ENCODE measurements at places on chromosomes 2 and 18. TPM values are rescaled to one million over a fixed set of nuclear protein-coding genes. Genes with fewer than 3 reads are reported as not detected.

Gene ST6GAL2
- 0.95 TPM for total RNA-seq

Gene TFCP2L1
- total RNA-seq: 36.1 TPM

Gene HJURP
- total RNA-seq: 2.0 TPM

DNA sequence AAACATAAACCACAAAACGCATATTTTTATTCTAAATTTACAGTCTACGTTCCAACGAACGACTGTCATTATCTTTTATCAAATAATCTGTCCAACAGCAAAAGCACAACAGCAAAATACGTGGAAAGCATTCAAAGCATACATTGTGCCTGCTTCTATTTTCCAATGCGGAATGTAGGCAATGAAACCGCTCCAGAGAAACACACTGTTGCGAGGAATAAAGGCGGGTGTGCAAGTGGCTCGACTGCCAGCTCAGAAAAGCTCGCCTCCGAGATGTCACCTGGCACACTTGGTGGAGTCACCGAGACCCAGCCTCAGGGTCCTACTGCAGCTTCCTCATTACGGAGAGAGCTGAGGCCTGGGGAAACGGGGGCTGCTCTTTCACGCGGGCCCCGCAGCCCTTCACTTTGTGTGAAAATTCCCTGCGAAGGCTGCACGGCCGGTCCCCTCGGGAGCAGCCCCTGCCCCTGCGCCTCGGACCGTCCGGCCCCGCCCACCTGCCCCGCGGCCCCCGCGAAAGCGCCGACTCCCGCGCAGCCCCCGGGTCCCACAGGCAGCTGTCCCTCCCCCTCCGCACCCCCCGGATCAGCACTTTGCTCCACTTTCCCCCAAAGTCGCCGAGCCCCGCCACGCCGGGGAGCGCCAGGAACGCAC lies 752 bp downstream of the MGAT4A start:
- H3K4me1 ChIP-seq: no peaks in the 10 kb centered on the region
- peak; percentile 64 for DNase-seq
- H3K27ac ChIP-seq: peak overlapping the region; percentile 94
- H3K36me3 ChIP-seq: peaks cover 3% of the 10 kb centered on the region
- H3K4me3 ChIP-seq: peak overlapping the region; percentile 89

DNA sequence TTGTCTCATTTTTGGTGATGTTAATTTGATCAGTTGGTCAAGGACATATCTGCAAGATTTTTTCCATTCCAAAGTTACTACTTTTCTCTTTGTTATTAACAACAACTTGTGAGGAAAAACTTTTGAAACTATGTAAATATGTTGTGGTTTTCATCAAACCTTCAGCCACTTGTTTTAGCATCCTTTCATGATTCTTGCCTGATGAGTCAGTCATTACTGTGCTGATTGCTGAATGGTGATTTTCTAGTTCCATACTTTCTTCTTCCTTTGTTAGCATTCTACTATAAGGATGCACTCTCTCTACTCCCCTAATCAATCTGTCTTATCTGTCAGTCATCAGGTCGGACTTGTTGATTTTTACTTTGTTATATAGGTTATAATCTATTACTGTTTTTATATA lies 10.9 kb downstream of the TMEM87B start:
- H3K4me1 ChIP-seq: no peaks in the 10 kb centered on the region
- no peak overlapping the region for H3K27ac ChIP-seq
- no peak overlapping the region for H3K4me3 ChIP-seq
- no peaks in the 10 kb centered on the region for H3K27me3 ChIP-seq
- DNase-seq: no peak

DNA sequence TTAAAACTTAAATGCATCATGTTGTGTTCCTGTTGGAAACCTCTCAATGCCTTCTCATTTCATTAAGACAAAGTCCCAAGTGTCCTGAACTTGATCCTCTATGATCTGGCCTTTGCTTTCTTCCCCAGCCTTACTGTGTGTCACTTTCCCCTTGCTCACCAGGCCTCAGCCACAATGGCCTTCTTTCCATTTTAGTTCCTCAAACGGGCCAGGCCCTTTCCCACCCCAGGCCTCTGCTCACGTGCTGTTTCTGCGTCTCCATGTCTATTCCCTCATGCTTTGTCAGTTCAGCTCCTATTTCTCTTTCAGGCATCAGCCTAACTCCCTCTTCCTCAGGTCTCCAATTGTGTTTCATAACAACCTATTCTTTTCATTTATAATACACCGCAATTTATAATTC lies 19.5 kb downstream of the CXCR4 start:
- H3K27ac ChIP-seq: no peak overlapping the region
- H3K36me3 ChIP-seq: no peaks in the 10 kb centered on the region
- H3K4me3 ChIP-seq: no peak overlapping the region
- H3K4me1 ChIP-seq: no peaks in the 10 kb centered on the region

- no peaks in the 10 kb centered on the region for H3K4me1 ChIP-seq
- peak; percentile 58 for DNase-seq
- no peak overlapping the region for H3K27ac ChIP-seq
- H3K36me3 ChIP-seq: no peaks in the 10 kb centered on the region
Measured at GRCh38 chr2:127591221-127591923, 54.6 kb upstream of the GPR17 start.

DNA sequence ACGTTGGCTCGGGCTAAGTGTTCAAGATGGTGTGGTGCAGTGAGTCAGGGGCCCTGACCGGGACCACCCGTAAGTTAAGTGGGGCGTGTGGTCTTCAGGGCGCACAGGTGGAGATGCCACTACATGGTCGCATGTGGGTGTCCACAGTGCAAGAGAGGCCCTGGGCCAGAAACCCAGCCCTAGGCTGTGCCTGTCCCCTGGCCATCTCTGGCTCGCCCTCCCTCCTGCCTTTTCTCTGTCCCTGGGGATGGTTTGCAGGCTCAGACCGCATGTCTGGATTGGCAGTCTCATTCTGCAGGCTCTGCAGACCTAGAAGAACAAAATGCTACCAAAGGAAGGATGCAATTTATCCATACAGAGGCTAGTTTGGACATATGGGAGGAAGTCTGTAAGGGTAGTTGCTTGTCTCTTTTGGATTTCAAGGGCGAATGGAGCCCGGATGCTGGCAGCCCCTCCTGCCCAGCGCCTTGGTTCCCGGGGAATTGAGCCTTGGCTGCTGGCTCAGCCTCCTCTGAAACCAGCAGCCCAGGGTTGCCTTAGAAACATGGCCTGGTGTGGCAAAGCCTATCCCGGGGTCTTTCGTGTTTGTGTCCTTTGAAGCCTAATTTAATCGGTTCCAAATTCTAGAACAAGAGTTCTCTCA lies 417.5 kb upstream of the HS6ST1 start:
- no peak overlapping the region for H3K27ac ChIP-seq
- H3K27me3 ChIP-seq: no peaks in the 10 kb centered on the region
- no peak overlapping the region for H3K4me3 ChIP-seq
- no peaks in the 10 kb centered on the region for H3K36me3 ChIP-seq

- H3K4me1 ChIP-seq: no peaks in the 10 kb centered on the region
- no peak for DNase-seq
- H3K27ac ChIP-seq: no peak overlapping the region
Measured at GRCh38 chr2:221480821-221481220, 91.3 kb downstream of the EPHA4 start.

DNA sequence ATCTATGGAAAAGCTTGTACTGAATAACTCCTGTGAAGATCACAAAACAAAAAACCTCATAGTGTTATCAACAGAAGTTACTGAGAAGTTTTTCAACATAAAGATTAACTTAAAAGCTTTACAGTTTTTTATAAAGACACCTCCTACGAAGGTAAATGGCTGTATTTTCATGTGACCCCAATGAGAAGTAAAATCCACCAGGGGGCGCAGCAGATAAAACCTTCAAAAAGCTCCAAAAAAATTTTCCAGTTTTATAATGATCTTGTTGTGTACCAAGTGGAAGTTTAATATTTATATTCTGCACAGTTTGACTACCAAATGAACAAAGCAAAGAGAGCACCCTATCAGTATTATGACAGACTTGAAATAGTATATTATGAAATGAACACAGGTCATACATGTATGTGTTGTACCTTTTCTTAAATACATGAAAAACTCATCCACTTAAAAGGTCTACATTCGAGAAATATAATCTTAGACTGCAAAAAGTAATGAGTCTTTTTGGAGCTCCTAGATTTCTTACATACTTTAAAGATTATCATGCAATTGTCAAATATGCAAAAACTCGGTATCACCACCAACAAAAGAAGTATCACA lies 38.5 kb downstream of the PNO1 start:
- no peak for DNase-seq
- no peak overlapping the region for H3K4me3 ChIP-seq
- H3K36me3 ChIP-seq: no peaks in the 10 kb centered on the region

- H3K27me3 ChIP-seq: no peaks in the 10 kb centered on the region
- H3K36me3 ChIP-seq: no peaks in the 10 kb centered on the region
- no peak for DNase-seq
Measured at GRCh38 chr18:42636309-42636708, 479.2 kb downstream of the RIT2 start.

DNA sequence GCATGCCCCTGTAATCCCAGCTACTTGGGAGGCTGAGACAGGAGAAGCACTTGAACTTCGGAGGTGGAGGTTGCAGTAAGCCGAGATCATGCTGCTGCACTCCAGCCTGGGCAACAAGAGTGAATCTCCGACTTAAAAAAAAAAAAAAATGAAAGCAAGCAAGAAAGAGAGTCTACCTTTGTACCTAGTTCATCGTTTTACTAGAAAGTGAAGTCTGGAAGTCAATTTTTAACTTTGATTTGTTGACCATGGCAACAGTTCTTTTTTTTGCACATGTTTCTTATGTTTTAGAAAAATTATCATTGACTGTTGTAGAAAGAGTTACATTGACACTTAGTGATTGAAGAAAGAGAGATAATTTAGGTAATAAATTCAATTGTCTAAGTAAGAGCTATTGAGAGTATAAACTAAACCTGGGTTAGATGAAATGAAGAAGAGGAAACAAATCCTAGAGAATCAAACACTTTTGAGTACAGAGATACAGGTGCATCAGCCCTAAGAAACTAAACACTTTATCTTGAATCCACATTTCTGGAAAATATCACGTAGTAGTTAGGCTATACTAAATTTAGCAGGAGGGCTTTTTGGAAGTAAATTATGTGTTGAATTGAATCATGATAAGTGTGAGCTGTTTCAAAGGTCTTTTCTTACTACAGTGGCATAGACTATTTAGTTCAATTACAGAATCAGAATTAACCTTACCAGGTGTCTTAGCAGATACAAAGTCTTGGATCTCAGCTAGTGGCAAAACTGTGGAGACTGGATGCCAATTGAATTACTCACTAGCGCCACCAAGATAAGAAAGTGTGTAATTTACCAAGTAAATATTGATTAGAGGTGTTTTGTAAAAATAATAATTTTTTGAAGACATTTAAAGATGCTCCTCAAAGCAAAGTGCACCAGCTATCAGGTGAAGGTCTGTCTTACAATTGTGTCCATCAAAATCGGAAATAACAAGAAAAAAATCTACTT lies 303.4 kb upstream of the NRXN1 start:
- no peaks in the 10 kb centered on the region for H3K36me3 ChIP-seq
- H3K27me3 ChIP-seq: no peaks in the 10 kb centered on the region
- DNase-seq: no peak

DNA sequence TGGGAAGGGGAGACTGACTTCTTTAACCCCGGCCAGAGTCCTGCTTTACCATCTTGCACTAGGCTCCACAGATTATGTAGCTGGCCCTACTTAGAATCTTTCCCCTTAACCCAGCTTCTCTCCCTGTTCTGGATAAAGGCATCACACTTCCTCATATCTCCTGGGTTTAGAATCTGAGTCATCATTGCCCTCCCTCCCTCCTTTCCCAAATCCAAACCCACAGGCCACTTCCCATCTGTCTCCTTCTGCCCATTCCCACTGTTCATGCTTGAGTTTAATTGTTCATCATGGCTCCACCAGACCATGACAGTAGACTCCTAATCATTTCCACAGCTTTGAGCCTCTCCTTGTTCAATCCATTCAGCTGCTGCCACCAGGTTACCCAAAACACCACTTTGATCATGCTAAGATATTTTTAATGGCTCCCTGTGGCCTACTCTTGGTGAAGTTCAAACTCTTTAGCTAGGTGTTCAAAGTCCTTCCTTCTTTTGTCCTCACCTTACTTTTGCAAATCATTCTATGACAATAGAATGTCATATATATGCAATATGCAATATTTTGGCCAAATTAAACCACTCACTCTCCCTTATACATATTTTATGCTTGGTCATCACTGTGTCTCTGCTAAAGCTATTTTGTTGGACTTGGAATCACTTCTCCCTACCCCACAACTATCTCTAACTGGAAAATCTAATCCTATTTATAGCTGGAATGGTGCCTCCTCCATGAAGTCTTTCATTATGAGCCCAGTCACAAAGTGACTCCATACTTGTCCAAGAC lies 5.5 kb downstream of the PDE11A start:
- H3K36me3 ChIP-seq: no peaks in the 10 kb centered on the region
- H3K4me3 ChIP-seq: no peak overlapping the region
- no peak for DNase-seq
- H3K4me1 ChIP-seq: no peaks in the 10 kb centered on the region

DNA sequence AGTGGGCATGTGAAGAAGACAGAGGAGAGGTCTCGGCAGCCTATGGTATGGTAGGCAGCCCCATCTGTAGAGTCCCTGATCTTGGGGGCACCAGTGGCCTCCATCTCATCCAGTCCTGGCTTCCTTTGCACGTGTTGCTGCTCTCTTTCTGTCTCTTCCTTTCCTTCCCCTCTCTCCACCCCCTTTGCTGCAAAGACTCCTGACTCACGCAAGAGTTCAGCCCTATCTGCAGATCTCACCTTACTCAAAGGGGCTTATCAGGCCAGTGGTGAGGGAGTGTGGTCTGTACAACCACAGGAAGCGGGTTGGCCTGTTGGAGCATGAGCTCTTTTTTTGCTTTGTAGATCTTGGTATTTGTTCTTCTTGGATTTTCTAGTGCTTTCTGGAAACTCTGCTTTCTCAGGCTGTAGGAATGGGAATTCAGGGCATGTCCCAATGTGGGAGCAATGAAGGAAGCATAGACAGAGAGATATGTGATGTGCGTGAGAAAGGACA lies 14.6 kb upstream of the NT5DC4 start:
- no peaks in the 10 kb centered on the region for H3K4me1 ChIP-seq
- no peak for DNase-seq
- no peak overlapping the region for H3K27ac ChIP-seq
- H3K27me3 ChIP-seq: no peaks in the 10 kb centered on the region
- no peak overlapping the region for H3K4me3 ChIP-seq

DNA sequence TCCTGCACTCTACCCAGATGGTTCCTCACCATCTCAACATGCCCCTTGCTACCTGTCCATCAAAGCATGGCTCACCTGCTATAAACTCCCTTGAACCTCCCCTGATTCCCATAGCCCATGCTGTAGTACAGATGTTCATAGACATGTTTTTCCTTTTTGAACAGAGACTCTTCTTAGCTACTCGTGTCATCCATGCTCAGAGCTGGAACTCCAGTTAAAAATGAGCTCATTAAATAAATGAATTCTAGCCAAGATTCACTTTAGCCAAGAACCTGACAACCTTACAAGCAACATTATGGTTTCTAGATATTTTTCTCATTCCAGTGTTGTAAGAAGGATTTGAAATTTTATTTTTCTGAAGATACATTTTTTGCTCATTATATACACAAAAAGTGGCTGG lies 65.0 kb downstream of the SCG2 start:
- H3K27ac ChIP-seq: no peak overlapping the region
- no peaks in the 10 kb centered on the region for H3K27me3 ChIP-seq
- H3K4me1 ChIP-seq: peaks cover 21% of the 10 kb centered on the region

All from lung (tissue), 17 donors.